Suppressor macrophage treated with lipopolysaccharide for 4 hours (primary cell): ENCODE measurements at places on chromosomes 6 and 20.

GRCh38 chr6:127117979-127118297, 533 bp upstream of the RSPO3 start:
- no peak for DNase-seq

DNA sequence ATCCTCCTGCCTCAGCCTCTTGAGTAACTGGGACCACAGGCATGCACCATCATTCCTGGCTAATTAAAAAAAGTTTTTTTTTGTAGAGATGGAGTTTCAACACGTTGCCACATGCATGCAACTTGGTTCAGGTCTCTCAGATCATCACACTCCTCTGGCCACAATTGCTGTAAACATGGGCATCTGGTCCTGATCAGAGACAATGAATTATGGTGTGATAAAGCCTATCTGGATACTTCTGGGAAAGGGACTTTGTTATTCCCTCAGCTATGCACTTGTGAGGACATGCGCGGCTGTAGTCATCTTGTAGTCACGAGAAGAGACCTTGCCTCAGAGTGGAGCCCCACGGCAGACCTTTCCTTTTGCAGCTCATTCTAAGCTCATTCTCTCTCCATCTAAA, 210.9 kb upstream of the ZFP64 start:
- DNase-seq = no peak

GRCh38 chr6:44921798-44922197, 406.3 kb upstream of the RUNX2 start:
- DNase-seq = no peak

DNA sequence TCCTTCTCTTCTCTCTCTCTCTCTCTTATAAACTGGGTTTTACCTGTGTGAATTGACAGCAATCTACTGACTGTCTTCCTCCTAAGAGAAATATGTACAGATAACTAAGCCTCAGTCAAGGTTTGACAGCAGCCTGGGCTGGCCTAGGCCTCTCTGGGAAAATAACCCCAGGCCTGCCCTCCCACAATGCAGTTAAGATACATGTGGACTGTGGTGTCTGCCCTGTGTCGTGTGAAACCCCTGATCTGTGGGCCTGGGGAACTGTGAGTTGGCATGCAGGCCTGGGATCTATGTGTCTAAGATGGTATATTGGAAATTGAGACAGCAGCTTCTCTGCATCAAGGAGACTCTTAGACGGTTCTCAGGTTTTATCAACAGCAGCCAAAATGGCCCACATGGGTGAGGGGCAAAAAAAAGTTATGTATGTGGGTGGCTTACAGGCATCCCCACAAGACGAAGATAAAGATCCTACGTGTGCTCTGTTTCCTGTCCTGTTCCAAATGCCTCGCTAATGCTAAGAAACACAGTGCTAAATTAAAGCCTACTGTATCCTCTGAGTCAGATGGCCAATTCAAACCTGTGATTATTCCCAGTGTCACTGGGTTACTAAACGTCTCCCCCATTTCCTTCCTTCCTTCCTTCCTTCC, 19.0 kb downstream of the LRFN2 start:
- DNase-seq = no peak

- no peak for DNase-seq
Measured at GRCh38 chr6:37862992-37863391, 43.5 kb downstream of the ZFAND3 start.

DNA sequence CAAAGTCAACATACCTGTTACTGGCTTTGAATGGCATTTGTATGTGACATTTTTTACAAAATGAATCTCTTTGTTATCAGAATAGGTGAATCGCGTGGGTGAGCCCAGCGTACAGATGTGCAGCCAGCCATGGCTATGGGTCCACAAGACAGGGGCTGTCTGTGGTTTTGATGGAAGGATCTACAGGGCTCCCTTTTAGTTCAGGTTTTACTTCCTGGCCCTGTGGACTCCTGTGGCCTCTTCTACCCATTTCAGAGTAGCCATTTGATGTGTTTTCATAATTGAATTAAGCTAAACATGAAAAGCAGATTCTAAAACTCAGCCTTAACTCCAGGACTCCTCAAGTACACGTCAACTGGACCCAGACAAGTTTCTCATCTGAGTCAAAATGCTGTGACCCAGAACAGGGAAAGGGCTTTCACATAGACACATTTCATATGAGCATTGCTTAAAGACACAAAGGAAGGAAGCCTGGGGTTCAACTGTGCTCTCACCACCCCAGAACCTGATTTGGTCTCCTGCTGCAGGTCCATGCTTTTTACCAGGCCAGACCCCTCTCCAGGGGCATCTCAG, 105.3 kb upstream of the NAA20 start:
- DNase-seq = no peak

DNA sequence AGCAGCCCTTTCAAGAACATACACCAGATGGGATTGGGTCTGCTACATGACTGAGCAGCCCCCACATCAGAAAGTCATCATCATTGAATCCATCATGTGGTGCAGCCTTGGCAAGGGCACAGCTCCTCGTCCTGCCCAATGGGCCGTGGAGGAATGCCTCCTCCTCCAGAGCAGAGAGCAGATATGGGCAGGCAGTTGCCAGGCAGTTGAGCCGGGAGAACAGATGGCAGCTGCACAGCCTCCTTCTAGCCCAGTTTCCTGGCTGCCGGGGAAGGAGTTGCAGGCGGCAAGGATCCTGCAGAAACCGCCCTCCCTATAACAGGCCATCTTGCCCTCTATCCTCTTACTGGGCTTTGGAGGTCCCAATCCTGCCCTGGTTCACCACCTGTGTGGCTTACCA, 11.9 kb upstream of the ZFAND3 start:
- DNase-seq = no peak

- no peak for DNase-seq
Measured at GRCh38 chr6:91860541-91861335, 1273.9 kb upstream of the MAP3K7 start.

DNA sequence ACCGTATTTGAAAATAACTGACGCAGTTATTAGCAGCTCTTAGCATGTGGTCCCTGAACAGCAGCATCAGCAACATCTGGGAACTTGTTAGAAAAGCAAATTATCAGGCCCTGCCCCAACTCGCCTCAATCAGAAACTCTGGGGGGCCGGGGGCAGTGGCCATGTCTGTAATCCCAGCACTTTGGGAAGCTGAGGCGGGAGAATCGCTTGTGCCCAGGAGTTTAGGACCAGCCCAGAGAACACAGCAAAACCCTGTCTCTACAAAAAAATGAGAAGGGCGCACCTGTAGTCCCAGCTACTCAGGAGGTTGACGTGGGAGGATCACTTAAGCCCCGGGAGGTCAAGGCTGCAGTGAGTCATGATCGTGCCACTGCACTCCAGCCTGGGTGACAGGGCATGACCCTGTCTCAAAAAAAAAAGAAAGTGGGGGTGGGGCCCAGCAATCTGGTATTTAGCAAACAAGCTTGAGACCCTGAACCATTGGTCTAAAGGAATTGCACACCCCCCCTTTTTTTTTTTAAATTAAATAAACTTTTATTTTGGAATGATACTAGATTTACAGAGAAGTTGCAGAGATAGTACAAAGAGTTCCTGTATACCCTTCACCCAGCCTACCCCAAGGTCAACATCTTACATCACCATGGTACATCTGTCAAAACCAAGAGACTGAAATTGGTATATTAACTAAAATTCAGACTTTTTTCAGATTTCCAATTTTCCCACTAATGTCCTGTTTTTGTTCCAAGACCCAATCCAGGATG, 6.7 kb downstream of the SRXN1 start:
- DNase-seq = no peak

DNA sequence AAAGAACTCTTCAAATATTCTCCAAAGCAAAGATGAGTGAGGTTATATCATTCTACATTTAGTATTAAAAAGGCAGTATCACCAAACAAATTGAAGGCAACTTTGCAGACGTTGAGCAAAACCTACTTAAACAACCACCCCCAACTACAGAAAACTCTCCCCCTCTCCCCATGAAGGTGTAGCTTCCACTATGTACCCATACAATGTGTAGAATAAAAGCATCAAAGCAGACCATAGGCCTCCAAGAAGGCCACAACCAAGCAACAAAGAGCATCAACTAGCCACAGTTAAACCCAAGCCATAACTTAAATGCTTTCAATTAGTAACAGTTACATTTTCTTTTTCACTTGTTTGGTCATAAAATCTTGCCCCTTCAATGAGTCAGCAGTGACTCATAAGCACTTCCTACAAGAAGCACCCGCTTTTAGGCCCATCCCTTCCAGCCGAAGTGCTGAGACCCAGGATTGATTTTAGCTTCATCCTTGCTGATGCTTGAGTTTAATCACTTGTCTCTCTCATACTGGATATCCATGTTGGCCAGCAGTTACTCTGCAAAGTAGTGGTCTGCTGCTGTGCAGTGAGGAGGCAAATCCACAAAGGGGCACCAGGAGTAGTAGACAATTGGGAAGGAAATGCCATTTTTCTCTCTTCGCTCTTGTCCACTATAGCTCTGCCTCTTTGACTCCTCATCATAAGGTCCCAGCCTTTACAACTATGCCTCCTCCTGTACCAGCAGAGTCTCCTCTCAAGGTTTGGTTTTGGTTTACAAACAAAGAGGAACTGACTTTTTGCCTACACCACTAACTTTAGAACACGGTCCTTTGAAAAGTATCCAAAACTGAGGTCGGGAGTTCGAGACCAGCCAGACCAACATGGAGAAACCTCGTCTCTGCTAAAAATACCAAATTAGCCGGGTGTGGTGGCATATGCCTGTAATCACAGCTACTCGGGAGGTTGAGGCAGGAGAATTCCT, 8.4 kb upstream of the NUP153 start:
- peak; percentile 93 for DNase-seq

- peak; percentile 69 for DNase-seq
Measured at GRCh38 chr20:60210779-60211617, 252.8 kb downstream of the CDH26 start.

GRCh38 chr20:21615617-21616080, 89.8 kb upstream of the PAX1 start:
- DNase-seq = peak; percentile 46

- no peak for DNase-seq
Measured at GRCh38 chr6:163260911-163261310, 153.6 kb upstream of the QKI start.

GRCh38 chr6:24867104-24867703, 68.5 kb upstream of the ARMH2 start:
- no peak for DNase-seq

- no peak for DNase-seq
Measured at GRCh38 chr6:150322466-150322871, 46.3 kb upstream of the IYD start.

DNA sequence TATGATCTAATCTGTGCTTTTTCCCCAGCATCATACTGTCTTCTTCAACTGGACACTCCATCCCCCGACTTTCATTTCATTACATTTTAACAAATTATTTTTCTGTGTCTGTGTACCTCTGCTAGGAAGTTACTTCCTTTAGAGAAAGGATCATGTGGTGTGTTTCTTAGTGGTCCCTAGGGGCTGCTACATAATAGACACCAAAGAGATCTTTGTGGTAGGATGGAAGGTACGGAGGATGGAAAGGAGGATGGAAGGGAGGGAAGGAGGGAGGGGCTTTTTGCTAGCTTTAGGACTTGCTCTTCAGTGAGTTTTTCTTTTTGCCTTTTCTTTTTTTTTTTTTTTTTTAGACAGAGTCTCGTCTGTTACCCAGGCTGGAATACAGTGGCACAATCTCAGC, 95.7 kb downstream of the TNFAIP3 start:
- no peak for DNase-seq

GRCh38 chr20:43187476-43188233, 2.1 kb downstream of the PTPRT start:
- peak; percentile 67 for DNase-seq

DNA sequence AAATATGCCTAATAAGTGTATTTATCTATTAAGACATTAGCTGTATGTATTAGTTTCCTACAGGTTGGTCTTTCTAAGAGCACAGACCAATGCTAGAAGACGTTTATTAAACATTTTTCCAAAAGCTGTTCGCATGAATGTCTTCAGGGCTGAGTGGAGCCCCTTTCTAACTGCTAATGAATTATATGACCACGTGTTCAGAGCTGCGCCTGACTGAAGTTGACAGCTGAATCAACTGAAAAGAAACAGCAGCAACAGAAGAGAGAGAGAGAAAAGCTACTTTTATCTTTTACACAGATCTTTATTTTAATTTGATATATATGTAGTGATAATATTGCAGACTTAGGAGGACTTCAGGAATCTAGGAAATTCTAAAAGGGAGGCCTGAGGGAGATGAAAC, 75.2 kb upstream of the ARID1B start:
- DNase-seq = no peak

- no peak for DNase-seq
Measured at GRCh38 chr6:138803331-138803730, 7.4 kb downstream of the ECT2L start.

DNA sequence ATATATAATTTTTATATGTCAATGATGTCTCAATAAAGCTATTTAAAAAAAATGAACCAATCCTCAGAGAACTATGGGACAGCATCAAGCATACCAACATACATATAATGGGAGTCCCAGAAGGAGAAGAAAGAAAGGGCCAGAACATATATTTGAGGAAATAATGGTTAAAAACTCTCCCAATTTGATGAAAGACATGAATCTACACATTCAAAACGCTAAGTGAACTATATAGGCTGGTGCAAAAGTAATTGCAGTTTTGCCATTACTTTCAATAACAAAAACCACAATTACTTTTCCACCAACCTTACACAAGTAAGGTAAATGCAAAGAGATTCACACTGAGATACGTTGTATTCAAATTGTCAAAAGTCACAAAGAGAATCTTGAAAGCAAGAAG, 43.4 kb downstream of the ZNF133 start:
- no peak for DNase-seq

DNA sequence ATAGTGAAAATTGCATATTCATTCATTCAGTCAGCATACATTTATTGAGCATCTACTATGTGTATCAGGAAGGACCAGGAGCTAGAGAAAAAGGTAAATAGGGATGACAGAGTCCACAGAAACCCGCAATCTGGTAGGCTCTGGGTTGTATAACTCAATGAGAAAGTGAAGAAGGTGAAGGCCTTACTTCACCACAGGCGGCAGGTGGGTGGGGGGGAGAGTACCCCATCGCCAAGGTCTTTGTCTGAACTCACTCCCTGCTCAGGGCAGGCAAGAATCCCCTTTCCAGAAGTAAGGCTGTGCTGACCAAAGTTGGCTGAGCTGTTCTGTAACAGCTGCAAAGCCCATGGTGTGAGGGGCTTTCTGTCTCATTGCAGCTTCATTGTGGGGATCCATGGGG, 81.3 kb downstream of the CDH26 start:
- DNase-seq = no peak
